Kidney capillary endothelial cell (primary cell): ENCODE measurements at places on chromosomes 12 and 14.

- no peak for DNase-seq
Measured at GRCh38 chr14:95490727-95491451, 25.6 kb downstream of the SYNE3 start.

DNA sequence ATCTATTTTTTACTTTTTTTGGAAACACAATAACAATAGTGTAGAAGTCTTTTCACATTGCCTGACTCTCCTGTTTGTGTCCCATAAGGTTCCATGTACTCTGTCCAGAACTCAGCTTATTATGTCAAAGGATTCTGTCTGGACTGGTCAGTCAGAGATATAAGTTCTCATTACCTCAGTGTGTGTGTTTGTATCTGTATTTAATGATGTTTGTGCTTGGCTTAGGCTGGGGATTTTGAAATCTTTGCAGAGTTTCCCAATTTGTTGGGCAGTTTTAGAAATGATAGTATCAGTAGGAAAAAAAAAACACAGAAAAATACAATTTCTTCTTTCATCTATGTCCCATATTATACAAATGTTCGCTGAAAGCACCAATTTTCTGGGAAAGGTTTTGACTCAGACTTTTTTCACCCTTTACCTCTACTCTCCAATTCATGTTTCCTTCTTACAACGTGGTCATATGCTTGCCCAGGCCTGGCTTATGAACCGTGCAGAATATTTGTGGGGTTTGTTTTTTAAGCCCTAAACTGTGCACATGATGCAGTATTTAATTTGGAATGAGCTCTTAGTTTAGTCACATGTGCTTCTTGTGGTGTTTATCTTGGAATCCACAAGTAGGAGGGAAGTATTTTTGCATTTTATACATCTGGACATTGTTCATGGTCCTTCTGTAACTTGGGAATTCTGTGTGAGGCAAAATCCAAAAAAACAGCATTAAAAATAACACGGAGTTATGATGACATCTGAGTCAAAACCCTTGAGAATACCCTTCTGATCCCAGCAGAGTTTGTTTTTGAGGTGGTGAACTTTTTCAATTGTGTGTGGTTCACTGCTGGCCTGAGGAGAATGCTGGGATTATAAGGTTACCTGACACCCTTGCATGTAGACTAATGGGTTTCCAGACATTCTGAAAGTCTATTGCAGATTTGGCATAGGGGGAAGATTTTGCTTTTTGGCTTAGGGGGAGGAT lies 121.2 kb downstream of the RAD51B start:
- DNase-seq: no peak

DNA sequence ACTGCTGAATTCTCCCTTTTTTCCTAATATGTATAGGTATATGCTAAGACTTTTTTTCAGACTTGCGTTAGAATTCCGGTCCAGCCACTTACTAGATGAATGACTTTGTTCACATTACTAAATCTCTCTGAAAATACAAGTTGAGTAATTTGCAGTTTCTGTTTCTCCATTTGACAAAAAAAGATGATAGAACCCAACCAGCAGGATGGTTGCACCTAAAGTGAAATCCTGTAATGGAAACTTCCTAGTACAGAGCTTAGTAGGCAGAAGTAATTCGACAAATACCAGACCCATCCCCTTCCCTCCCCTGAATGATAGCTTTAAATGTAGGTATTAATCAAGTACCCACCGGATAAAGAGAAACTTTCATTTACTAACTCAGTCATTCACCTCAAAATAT lies 113.6 kb upstream of the RAP1B start:
- no peak for DNase-seq

DNA sequence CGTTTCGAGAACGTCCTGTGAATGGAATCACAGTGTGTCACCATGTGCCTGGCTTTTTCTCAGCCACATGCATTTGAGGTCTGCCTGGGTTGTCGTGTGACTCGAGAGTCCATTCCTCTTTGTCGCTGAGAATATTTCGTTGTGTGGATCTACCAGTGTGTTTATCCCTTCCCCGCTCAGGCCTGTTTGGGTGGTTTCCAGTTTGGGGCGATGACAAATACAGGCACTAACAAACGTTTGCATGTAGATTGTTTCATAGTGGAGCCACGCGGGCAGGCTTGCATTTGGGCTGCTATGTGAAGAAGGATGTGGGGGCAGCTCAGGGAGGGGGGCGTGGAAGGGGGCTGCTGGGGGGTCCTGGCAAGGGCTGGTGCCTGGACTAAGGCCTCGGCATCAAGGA lies 14.1 kb downstream of the RIN3 start:
- DNase-seq: no peak

GRCh38 chr12:67274186-67274585 lies 5.0 kb downstream of the CAND1 start:
- no peak for DNase-seq

DNA sequence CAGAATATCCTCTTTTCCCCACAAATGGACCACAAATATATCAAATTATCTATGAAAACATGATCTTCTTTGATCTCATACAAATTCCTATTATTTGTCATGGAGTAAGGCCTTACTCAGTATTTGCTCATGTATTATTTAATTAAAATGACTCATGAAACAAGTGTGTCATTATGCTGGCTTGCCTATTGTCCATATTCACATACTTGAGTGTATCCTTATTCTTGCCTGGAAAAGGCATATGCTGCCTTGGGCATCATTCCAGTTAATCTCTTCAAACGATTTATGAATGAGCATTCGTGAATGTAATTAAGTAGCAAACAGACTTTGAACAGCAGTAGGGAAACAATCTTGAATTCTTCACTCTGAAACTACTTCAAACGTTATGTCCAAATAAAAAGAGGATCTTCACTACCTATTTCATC lies 22.6 kb upstream of the SNRPF start:
- DNase-seq: peak; percentile 80

DNA sequence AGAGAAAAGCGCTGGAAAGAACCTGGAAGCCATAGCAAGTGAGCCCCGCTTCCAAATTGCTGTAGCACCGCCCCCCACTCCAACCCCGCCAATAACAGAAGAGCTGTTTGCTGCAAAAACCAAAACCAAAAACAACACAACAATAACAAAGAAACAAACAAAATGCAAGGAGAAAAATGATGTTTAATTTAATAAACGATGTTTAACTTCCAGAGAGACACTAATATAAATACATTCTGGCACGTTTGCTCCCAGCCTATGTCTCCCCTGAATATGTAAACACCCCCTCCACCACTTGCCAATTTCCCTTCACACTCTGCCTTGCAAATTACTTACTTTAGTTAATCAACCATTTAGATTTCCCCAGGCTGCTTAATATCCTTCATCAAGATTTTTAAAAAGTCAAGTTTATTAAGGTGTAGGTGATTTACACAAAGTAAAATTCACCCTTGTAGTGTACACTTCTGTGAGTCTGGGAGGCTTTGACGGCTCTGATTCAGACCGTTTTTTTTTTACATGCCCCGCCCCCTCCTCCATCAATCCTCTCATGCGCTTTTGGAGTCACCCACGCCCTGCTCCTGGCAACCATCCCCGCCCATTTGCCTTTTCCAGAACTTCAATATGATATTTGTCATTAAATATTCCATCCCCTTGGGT lies 482 bp upstream of the IFI27L2 start:
- DNase-seq: peak; percentile 18

DNA sequence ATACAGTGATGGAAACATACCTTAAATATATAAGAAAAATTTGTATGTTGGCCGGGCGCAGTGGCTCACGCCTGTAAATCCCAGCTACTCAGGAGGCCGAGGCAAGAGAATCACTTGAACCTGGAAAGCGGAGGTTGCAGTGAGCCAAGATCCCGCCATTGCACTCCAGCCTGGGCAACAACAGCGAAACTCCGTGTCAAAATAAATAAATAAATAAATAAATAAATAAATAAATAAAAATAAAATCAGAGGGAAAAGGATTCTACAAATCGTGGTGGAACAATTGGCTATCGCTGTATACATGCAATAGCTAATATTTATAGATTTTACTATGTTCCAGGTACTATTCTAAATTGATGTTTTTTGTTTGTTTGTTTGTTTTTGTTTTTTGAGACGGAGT lies 1.7 kb upstream of the ATF7 start:
- DNase-seq: no peak

DNA sequence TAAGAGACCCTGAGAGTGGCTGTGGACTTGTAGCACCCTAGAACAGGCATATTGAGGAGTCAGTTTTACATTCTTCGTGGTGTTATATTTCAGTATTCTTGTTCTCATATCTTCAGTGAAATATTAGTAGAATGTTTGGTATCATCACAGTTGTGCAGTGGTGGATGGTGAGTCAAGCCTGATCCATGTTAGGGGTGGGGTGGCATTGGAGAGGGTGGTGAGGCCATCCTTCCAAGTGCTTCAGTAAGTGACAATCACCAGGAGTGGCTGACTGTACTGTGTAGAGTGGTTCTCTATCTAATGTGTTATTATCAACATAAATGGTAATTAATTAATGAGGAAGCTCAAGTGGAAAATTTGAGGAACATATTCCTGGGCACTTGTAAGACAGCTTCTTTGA lies 197.7 kb upstream of the SLC16A7 start:
- no peak for DNase-seq
